ENCODE measurements at places on chromosomes 4 and X.

DNA sequence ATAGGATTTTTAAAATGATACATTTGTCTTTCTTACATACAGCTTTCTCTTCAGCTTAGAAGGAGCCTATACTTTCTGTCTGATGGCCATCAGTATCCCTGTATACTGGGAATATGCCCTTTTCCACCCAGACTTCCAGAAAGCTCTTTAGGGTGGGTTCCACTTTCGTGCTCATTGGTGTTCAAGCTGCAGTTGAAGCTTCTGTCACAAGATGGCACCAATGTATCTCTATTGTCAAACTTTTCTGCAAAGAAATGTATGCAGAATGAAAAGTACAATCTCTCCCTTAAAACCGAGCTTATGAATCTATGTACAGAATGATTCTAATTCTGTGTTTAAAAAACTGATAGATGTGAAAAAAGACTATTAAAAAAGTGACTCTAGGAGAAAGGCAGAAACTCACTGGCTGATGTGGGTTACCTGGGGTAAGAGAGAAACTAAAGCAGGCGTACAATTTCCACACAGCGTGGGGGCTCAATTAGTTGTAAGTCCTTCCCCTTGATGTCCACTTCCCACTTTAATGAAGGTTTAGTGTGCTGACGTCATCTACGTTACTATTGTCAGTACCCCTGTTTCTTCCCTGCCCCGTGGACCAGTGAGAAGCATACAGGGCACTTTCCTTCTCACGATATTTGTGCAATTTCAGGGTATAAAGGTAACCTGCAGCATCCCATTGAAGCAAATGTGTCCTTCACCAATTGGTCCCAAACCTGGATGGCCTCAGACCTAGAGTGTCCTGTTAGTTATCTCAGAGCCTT, 57.3 kb upstream of the TCEAL2 start:
- peak; percentile 5 for DNase-seq

DNA sequence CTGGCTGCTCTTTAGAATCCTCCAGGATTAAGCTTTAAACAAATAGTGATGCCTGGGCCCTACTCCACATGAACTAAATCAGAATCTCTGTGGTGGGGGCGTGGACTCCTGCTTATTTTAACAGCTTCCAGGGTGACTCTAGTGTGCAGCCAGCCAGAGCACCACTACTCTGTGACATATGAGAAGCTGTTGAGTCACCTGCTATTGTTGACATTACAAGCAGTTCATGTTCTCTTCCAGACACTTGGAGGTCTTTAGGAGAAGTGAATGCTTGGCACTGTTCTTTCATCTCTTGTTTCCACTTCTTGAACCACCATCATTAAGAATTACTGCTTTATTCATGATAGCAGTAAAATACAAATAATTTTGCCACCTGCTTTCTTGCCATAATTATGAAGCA, 426 bp upstream of the C4orf51 start:
- no peak for DNase-seq

GRCh38 chr4:118270492-118270891, 82.3 kb downstream of the PRSS12 start:
- DNase-seq = no peak

DNA sequence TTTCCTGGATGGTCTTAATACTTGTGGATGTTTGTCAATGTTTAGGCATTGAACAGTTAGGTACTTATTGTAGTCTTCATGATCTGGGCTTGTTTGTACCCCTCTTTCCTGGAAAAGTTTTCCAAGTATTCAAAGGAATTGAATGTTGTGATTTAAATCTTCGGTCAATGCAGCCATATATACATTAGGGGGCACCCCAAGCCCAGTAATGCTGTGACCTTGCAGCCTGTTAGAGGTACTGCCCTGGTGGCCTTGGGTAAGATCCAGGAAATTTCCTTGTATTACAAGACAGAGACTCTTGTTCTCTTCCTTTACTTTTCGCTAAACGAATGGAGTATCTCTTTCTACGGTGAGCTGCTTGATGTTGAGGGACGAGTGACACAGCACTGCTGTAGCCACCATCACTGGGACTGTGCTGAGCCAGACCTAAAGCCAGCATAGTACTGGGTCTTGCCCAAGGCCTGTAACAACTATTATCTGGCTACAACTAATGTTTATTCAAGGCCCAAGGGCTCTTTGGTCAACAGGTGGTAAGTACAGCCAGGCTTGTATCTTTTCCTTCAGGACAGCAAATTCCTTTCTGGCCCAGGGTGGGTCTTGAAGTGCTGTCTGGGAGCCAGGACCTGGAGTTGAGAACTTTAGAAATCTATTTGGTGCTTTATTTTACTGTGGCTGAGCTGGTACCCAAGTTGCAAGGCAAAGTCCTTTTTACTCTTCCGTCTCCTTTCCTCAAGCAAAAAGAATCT, 118.3 kb upstream of the ATOH1 start:
- DNase-seq = no peak

DNA sequence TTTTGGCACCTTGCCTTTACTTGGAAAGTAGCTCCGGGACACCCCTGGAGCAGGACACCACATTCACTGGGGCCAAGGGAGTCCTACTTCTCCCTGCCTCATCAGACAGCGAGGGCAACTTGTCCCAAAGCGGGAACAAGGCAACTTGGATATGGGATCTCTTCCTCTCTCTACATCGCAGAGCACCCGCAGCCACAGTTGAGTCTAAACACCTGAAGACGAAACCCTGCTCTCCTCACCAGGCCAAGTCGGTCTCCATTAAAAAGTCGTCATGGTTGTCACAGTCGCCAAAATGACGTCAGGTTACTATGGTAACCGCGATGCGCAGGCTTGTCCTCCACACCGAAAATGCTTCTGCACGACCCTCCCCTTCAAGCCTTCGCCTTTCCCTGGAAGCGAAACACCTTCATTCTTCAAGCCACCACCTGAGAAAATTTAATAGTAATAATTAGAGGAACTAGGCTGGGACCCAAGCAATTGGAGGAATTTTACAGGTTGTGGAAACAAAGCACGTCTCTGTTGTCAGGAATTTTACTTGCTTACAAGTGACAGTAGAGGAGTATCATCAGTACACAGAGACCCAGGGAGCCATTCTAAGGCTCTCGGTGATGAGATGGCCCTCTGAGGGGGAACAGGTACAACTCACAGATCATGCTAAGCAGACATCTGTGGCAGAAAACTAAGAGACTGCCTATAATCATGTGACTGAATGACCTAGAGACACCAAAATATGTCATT, 30.5 kb upstream of the TCEAL4 start:
- DNase-seq = peak; percentile 48

DNA sequence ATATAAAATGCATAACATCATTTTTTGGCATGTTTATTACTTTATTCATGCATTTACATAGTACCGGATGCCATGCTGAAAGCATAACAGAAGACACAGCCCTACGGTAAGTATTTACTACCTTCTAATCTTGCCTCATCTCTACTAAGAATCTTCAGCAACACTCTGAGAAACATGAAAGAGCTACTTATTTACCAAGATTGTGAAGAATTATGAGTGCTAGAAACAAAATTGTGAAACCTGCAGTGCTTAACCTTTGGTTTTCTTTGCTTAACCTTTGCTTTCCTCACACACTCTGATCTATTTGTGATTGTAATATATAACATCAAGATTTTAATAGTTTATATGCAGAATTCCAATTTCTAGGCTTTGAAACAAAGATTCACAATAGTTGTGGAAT, 7.4 kb downstream of the ANTXR2 start:
- no peak for DNase-seq

- no peak for DNase-seq
Measured at GRCh38 chrX:74408304-74408703, 13.0 kb upstream of the SLC16A2 start.

GRCh38 chr4:143473334-143474126, 40.0 kb upstream of the SMARCA5 start:
- DNase-seq = no peak

GRCh38 chr4:19025031-19025430, 1003.5 kb upstream of the LCORL start:
- no peak for DNase-seq

DNA sequence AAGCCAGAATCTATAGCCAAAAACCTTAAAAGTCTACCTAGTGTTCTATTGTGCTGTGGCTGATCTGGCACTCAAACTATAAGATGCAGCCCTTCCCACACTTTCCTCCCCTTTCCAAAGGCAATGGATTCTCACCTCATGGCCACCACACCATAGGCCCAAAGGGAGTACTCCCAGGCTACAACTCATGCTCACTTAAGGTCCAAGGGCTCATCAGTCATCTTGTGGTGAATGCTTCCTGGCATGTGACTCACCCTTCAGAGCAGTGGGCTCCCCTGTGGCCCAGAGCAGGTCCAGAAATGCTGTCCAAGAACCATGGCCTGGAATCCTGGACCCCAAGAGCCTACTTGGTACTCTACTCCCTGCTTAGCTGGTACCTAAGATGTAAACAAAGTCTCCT, 181.0 kb downstream of the CHRDL1 start:
- DNase-seq = no peak

DNA sequence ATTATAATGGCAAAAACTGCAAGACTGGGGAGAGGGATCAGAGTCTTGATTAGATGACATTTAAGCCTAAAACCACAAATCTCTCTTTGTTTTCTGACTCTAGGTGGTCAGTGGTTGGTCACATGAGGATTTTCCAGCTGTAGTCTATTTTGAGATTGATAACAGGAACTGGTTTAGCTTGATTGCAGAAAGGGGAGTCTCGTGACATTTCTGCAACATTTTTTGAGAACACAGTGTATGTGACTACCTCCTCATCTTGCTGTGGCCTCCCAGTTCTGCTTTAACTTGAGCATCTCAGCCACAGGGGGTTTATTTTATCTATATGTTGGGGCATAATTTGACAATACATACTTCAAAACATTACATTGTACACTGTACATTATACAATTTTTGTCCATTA, 726.4 kb upstream of the MAGEB2 start:
- no peak for DNase-seq

GRCh38 chr4:122360754-122361153, 18.1 kb upstream of the ADAD1 start:
- DNase-seq = no peak

- DNase-seq = no peak
Measured at GRCh38 chrX:28659269-28659668, 72.0 kb downstream of the IL1RAPL1 start.

DNA sequence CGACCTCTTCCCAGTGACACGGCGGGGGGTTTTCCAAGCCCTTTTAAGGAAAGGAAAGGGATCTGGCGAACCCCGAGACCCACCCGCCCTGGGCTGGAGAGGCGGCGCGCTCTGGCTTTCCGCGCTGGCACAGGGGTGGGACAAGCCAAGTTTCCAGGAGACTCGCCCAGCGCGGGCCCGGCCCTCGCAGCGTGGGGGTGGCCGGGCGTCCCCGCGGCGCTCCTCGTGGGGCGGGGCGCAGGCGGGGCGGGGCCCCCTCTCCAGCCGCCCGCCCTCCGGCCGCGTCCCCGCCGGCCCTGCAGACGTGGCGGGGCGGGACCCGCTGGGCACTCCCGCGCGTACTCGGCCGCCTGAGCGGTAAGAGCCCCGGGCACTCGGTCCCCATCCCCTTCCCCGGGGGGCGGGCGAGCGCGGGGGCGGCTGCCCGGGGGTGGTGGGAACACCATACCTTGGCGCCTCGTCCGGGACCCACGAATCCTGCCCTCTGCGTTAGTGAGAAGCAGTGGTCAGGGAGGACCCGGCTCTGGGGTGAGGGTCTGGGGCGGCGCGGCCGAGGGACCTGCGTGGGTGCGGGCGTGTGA, at the start of gene FAM114A1:
Gene FAM114A1 (plus strand): TSS at position 329 of the 581 bp plus-strand sequence. CDS start 10,273 bp downstream, outside the sequence.
- no peak for DNase-seq

DNA sequence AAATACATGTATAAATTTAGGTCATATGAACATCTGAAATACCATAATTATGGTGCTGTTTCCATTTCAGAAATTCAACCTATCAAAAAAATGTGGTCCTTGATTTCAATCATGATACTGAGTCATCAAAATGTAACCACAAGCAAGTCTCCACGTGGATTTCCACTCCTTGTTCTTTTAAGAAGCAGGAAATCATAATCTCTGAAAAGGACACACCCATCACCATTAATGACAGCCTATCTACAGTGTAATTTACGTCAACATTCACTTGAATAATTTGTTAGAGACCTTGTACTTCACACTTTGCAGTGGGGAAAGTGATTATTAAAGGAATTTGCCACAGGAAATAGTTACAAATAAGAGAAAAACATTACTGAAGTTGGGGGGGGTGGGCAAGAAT, 17.7 kb upstream of the SLC7A11 start:
- DNase-seq = no peak

GRCh38 chr4:71680706-71681105, 103.2 kb downstream of the GC start:
- DNase-seq = no peak

DNA sequence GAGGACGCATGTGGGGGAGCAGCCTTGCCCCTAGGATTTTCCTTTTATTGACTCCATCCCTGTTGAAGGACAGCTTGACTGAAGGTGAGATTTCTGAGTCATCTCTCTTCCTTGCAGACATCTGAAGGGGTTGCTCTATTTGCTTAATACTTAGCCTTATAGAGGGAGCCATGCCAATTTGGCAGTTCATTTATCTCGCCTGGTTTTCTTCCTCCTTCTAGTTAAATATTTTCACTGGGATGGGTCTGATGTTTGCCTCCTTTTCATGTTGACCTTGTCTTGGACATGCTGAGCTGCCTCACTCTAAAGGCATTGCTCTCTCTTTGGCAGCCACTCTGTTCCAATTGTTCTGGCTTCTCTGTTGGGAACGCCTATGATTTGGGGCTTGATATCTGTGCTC, 151.0 kb upstream of the PSAPL1 start:
- no peak for DNase-seq

GRCh38 chr4:53804719-53805118, 213.4 kb upstream of the LNX1 start:
- DNase-seq = no peak

DNA sequence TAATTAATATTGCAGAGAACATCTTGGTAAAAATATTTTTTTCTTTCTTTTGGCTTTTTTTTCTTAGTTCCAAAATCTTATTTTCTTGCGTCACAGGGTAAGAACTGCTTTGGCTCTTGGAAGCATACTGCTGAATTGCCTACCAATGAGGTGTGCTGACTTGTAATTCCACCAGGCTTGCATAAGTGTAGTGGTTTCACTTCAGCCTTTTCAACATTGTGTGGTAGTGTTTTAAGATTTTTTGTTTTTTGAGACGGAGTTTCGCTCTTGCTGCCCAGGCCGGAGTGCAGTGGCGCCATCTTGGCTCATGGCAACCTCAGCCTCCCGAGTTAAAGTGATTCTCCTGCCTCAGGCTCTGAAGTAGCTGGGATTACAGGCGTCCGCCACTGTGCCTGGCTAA, 42.4 kb downstream of the N4BP2 start:
- no peak for DNase-seq

GRCh38 chr4:4791299-4792111, 68.0 kb upstream of the MSX1 start:
- DNase-seq = no peak

DNA sequence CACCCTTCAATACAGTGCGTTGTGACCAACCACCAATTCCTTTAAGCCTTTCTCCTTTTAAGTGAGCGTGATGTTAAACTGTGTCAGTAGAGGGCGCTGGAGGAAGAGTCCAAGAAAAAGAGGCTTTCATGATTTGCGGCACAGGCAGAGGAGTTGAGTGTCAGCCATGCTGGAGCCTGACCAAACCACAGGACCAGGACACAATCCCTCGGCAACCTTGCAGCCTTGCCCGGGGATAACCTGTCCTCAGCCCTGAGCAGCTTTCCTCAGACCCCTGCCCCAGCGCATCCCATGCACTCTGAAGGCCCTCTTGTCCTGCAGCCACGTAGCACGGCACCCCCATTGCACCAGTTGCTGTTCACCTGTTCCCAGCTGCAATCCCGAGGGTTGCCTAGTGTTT, 53.5 kb upstream of the SMIM31 start:
- no peak for DNase-seq
